LNCaP clone FGC (cell line): ENCODE measurements at places on chromosomes 1 and 21.

GRCh38 chr1:106937104-106937503 lies 119.4 kb upstream of the PRMT6 start:
- no peak for DNase-seq

DNA sequence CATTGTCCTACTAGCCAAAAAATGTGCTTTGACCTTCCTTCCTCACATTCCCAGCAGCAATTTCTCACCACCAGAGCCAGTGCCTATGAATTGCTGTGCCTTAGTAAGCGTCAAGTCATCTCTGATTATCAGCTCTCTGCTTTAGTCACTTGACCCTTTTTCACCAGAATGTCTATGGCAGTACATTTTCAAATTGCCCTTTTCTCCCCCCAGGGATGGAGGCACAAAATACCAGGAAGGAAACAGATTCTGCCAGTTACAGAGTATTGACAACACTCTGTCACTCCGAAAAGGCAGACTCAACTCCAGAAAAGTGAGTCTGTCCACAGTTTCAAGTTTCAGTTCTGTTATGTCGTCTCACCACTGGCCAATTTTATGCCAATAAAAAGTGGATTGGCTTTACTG lies 167.4 kb downstream of the TNFSF18 start:
- DNase-seq, result no peak

DNA sequence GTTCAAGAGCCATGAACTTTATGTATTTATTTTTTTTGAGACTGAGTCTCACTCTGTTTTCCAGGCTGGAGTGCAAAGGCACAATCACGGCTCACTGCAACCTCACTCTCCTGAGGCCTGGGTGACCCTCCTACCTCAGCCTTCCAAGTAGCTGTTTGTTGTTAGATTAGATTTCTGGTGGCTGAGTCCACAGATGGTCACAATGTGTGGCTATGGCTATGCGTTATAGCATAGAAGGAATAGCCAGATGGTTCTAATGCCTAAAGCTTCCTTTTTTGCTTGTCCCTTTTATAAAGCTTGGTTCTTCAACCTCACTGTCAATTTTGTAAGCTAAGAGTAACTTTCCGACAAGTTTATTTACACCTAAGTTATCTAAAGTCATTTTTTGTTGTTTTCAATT lies 62.3 kb upstream of the FMN2 start:
- DNase-seq, result no peak

DNA sequence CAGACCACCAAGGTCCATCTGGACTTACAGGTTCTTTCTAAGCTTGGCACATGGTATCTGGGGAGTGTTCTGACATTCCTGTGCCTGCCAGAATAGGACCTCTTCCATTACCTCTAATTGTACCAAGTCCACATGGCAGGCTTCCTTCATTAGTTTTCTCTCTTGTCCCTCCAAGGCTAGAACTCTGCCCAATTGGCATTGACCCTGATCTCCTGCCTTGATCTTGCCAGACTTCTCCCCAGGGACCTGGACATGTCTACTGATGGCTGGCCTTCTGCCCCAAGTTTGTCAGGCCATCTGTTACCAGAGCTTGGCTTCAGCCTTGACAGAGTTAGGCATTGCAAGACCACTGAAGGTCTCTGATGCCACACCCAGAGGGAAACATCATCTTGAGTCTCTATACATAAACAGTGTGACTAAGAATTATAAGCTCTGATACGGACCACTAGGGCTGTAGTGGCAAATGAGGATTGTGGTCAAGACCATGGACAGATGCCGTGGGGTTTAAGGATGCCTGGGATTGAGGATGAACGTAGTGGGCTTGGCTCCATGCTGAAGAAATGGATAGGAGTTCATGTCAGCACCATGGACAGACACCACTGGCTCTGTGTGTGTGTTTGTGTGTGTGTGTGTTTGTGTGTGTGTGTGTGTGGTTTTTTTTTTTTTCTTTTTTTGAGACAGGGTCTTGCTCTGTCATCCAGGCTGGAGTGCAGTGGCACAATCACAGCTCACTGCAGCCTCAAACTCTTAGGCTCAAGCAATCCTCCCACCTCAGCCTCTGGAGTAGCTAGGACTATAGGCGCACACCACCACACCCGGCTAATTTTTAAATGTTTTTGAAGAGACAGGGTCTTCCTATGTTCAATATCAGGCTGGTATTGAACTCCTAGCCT lies 19.5 kb upstream of the PSMB2 start:
- DNase-seq, result peak; percentile 36

GRCh38 chr1:111621050-111621449 lies 1.5 kb downstream of the RAP1A start:
- DNase-seq, result no peak

GRCh38 chr1:89566761-89567174 lies 42.1 kb downstream of the LRRC8B start:
- DNase-seq, result no peak

DNA sequence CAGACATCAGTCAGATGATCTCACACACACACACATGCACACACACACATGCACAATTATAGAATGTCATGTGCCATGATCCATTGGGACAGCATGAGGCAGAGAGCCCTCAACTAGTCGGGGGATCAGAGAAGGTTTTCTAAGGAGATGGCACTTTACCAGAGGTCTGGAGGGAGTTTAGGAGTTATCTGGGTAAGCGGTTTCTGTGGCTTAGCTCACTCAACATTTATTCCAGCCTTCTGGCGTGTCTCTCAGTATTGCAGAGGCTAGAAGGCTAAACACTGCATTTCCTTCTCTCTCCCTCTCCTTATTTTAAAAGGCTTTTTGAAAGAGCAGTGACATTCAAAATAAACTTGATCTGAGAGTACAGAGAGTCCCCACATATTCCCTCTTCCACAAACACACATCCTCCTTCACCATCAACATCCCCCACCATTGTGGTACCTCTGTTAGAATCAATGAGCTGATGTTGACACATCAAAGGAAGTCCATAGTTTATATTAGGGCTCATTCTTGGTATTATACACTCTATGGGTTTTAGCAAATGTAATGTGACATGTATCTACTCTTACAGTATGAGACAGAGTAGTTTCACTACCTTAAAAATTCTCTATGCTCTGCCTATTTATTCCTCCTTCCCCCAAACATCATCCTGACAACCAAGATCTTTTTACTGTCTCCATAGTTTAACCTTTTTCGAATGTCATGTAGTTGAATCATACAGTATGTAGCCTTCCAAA lies 9.0 kb upstream of the PLA2G2A start:
- no peak for DNase-seq

- DNase-seq, result no peak
These were observed 34.4 kb upstream of the ID3 start for GRCh38 chr1:23593556-23594148.

DNA sequence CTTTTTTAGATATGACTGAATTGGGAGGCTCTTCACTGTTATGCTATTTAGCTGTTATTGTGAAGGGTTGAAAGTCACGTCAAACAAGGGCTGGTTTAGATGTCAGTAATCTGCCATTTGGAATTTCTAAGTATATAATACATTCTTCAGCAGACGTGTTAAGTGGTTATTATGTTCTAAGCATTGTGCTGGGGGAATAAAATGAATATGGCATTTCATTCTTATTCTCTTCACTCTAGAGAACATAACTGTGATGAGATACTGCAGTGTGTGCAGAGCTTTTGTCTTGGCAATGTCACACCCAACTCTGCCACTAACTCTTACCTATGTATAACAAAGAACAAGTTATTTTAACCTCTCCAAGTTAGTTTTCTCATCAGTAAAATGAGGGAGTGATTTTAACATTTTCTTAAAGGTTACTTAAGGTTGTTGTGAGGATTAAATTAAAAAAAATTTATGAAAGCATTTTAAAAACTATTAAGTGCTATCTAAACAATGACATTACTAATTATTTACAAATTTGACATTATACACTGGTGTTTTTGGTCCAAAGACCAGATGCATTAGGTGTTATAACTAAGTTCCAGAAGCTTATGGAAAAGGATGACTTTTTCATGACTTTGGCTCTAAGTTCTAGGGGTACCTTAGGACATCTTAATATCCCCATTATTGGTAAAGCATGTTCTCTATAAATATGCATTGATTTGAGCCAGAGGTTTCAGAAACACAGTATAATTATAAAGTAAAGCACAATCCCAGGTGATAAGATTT lies 58.3 kb downstream of the SLC30A7 start:
- no peak for DNase-seq

DNA sequence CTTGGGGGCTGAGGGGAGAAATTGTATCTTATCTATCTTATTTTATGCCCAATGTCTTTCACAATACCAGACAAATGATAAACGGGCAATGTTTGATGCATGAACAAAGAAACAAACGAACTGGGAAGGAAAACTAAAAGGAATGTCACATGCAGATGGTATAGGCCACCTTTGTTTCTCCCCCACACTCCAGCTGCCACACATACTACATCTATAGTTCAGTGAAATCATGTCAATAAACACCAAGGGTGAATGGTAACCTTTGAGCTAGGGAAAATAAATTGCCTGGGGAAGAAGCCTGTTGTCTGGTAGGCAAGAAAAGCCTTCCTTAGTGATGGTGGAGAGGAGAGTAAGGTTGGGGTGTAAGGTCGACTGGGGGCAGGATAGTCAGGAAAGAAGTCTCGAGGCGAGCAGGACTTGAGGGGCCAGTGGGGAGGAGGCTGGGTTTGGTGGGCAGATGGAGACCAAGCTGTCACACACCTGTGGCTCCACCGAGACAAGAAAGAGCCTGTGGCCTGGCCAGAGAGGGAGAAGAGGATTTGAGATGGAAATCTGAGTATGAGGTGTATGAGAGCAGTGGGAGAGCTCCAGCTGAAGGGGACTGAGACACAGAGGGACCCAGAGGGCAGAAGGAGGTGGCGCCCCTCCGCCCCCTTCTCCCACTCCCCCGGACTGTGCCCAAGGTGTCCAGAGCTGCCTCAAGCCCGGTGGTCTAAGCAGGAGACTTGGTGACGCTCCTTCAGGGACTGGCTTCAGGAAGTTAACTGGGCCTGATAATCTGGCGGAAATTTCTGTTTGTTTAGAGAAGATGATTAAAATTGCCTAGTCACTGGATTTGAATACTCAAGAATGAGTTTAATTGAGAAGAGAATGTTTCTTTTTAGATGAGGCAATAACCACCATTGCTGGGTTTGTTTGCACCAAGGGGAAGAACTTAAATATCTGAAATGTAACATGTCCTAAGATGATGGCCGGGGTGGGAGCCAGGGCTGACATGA lies 37.3 kb downstream of the ATF3 start:
- DNase-seq, result no peak

- DNase-seq, result no peak
These were observed 96.0 kb downstream of the IGSF21 start for GRCh38 chr1:18203645-18204044.

DNA sequence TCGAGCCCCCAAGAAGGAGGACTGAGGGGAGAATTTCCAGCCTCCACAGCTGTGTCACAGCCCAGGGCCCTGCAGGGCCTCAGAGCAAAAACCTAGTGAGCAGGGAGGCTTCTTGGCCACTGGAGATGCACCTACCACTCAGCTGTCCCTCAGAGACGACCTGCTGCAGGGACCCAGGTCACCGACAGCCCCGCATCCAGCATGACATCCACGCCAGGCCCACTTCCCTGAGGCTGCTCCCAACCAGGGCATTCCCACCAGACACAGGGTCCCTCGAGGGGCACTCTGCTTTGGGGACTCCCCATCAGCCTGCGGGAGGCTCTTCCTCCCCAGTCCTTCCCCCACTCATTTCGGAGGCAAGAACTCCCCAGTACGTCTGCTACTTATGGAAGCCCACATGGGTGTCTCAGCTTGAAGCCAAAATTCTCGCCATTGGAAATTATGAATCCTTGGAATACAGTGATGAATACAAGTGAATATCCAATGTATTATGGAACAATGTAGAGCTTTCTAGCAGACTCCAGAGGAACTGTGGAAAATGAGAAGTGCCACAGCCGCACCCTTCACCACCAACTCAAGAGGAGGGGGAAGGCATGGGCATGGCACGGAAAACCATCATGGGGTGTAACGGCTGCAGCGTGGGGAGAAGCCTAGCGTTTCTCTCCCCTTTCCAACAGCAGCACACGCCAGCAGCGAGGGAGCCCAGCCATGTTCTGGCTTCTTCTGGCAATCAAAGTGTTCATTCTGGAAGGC lies 6.9 kb downstream of the TFF3 start:
- no peak for DNase-seq

DNA sequence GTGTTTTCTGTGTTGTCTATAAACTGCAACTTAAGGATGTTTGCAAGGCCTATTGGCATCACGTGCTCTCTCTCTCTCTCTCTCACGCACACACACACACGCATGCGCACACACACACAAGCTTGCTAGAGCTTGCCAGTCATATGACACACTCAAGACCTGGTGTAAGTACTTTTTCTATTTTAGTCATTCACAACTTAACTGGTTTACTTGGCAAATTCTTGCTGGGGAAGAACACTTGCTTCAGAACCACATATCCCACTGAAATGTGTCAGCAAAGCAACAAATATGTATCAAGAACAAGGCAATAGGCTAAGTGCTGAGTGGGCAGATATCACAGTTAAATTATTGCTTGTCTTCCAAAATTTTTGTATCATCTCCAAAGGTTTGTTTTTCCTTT lies 107.8 kb downstream of the DISC1 start:
- no peak for DNase-seq

DNA sequence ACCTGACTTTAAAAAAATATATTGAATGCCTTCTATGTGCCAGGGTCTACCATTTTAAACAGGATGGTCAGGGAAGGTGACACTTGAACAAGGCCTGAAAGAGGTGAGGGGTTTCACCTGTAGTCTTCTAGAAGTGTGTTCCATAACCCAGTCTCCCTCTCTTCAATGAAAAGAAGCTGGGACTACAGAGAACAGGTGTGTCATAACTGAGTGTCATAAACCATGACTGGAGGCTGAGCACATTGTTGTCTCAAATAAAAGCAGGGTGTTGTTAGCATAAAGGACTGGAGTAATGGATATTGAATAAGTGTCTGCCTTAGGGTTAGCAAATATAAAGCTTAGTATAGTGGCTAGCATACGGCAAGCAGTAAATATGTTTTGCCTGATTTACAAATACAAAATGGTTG lies 65.4 kb downstream of the SYDE2 start:
- no peak for DNase-seq

DNA sequence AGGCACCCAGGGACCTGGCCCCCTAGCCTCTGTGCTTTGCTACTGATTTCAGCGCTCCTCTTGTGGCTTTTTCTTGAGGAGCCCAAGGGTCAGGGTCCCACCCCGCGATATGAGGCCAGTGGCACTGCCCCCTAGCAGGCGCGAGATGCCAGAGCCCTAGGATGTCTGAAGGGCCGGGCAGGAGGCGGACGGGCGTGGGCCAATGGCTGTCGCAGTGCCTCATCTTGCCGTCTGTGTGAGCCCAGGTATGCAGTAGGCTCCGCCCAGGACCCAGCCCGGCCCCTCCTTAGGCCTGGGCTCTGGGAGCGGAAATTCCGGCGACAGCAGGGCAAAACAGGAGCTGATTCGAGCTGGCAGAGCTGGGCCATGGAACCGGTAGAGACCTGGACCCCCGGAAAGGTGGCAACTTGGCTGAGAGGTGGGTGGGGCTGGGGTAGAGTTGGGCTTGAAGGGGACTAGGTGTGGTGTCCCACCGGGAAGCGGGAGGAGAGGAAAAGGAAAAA lies at the start of gene CNKSR1:
Gene CNKSR1, plus strand, starts transcription at position 310 of the 503 bp plus-strand sequence. Its CDS starts 57 bp downstream, at position 367.
- peak; percentile 37 for DNase-seq

DNA sequence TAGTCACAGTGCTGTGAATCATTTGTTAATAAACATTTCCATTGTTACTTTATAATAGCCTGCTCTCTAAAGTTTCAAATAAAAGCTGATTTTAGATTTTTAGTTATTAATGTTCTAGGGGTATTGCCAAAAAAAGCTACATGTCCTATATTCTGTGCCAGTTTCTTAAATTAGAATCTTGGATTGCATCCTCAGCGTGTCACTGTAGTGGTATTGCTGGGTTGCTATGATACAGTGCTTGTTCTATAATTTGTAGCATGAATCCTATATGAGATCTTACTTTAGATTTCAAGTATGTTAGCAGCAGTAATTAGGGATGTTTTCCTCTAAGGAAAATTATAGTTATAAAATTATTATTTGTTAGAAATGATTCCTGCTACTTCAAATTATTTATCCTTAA lies 16.4 kb downstream of the PPP2R5A start:
- DNase-seq, result no peak
